ENCODE measurements at places on chromosomes 13 and 19.

GRCh38 chr13:33205804-33206221 is 79.7 kb downstream of the STARD13 start:
- DNase-seq: no peak

- no peak for DNase-seq
These were observed 14.4 kb downstream of the LONP1 start for GRCh38 chr19:5705552-5705951.

- no peak for DNase-seq
These were observed 8.1 kb downstream of the MRPS31 start for GRCh38 chr13:40762849-40763248.

DNA sequence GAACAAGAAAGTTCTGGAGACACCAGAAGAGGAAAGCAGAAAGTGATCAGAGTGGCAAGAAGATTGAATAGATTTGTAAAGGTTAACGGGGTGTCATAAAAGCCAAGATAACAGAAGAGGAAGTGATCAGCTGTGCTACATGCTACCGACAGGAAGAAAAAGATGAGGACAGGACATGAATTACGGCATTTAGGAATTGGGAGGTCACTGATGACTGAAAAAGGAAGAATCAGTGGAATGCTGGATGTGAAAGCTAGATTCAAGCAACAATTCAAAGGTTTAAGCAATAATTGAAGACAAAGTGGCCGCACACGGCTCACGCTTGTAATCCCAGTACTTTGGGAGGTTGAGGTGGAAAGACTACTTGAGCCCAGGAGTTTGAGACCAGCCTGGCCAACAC is 15.1 kb downstream of the ZNF160 start:
- DNase-seq: no peak

- DNase-seq: no peak
These were observed 1.1 kb upstream of the NFIC start for GRCh38 chr19:3365093-3365835.

DNA sequence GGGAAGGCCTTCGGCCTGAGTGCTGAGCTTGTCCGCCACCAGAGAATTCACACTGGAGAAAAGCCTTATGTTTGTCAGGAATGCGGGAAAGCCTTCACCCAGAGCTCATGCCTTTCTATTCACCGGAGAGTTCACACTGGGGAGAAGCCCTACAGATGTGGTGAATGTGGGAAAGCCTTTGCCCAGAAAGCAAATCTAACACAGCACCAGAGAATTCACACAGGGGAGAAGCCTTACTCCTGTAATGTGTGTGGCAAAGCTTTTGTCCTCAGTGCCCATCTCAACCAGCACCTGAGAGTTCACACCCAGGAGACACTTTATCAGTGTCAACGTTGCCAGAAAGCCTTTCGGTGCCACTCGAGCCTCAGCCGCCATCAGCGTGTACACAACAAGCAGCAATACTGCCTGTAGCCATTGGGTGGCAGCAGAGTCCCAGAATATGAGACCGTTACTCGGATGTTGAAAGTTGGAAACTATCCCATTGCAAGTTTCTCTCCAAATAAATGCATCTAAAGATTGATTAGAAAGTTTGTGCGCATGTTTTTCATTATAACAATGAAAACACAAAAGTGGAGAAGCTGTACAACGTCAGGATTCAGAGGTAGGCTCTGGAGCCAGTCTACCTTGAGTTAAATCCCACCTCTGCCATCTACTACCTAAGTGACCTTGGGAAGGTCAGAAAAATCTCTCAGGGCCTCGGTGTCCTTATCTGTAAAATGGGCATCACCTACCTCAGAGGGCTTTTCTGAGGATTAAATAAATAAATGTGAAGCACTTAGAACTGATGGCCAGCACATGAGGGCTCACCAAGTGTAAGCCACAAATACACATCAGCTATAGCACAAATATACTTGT is 21.1 kb downstream of the ZNF473 start:
- DNase-seq: no peak

- no peak for DNase-seq
These were observed 1.1 kb downstream of the EHD2 start for GRCh38 chr19:47714339-47714738.

All from esophagus squamous epithelium (tissue), 5 donors.